NCI-H1436 (cell line): ENCODE measurements at places on chromosomes 2 and 18.

DNA sequence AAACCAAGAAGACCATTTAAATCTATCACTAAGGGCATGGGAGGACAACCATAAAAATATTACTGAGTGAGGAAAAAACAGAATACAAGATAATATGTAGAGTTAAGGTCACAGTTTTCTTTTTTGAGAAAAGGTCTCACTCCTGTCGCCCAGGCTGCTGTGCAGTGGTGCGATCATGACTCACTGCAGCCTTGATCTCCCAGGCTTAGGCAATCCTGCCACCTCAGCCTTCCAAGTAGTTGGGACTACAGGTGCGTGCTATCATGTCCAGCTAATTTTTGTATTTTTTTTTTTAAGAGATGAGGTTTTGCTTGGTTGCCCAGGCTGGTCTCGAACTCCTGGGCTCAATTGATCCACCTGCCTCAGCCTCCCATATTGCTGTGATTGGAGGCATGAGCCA is 24.0 kb downstream of the POLR1A start:
- no peak for DNase-seq

DNA sequence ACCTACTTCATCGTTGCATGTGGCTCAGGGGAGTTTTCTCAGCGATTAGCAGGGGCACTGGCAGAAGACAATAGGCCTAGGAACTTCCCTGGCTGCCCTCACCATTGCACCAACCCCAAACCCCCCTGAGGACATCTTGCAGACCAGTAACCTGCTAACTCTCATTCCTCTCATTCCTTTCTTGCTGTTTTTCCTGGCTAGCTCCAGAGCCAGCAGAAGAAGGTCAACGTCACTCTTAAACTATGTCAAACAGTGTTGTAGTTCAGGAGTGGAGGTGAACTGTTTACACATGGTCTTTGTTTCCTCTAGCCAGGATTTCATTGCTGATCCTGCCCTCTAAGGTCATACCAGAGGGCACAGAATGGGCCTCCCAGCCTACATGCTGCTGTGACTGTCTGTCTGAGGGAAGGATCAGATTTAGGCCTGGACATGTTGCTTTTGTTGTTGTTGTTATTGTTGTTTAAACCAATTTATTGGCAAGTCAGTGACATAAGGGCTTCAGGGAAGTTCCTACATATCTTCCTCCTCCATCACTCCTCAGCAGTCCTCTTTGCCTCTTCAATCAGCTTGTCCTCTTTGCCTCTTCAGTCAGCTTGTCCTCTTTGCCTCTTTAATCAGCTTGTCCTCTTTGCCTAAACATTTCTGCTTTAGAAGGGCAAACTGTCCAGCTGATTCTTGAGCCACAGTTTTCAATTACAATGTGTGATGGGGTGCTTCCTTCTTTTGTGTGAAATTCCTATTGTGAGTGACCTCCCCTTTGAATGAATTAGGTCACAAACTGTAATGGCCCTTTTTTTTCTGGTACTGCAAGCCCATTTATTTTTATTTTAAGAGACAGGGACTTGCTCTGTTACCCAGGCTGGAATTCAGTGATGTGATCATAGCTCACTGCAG is 471.9 kb upstream of the TNP1 start:
- DNase-seq = no peak

DNA sequence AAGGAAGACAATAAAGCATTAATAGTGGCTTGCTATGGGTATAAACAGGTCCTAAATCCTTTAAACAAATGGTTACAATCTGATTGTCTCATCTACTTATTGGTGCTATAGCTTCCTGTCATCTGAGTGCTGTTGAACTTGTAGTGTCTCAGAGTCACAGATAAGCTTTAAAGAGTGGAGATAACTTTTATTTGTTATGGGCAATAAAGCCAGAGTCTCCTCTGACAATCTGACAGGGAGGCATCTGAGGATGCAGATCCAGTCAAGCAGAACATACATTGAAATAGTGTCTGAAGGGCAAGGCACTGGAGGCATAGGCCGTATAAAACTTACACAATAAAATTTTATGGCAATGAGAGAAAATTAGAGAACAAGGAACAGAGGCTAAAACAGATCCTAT is 1132.4 kb upstream of the CDH2 start:
- DNase-seq = no peak

DNA sequence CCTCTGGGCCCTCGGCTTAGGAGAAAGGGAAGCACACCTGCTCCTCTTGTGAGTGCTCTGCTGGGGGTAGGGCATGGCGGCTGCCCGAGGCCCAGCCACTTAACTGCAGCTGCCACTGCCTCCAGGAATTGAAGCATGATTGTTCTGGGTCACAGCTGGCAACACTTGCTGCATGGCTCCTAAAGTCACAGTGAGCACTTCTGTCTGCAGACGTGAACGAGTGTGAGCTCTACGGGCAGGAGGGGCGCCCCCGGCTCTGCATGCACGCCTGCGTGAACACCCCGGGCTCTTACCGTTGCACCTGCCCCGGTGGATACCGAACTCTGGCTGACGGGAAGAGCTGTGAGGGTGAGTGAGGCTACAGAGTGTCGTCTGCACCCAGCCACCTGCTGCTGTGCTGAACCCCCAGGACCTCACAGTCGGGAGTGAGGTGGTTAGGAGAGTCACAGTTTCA is 44.4 kb downstream of the FBLN7 start:
- peak; percentile 83 for DNase-seq

- no peak for DNase-seq
Observed at GRCh38 chr2:74414881-74415761, 6.3 kb downstream of the C2orf81 start.

- peak; percentile 66 for DNase-seq
Observed at GRCh38 chr2:207315131-207315530, 149.4 kb upstream of the KLF7 start.

- DNase-seq = peak; percentile 38
Observed at GRCh38 chr2:25333981-25334380, 7.7 kb downstream of the DNMT3A start.

DNA sequence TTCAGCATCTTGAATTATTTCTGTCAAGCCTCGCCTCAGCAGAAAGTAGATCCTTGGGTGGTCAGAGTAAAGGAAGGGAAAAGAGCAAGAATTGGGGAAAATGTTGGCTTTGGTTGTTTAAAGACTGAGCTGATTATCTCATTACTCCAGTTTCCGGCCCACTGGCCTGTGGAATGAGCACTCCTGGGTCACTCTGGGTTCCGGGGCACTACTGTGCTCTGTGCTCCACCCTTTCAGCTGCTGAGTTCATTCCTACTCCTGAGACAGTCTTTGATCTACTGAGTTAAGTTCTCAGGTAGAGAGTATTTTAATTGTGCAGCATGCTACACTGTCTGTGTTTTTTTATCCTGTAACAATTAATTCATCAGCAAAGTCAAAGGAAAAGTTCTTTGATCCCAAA is 427.7 kb downstream of the CDH2 start:
- DNase-seq = no peak

DNA sequence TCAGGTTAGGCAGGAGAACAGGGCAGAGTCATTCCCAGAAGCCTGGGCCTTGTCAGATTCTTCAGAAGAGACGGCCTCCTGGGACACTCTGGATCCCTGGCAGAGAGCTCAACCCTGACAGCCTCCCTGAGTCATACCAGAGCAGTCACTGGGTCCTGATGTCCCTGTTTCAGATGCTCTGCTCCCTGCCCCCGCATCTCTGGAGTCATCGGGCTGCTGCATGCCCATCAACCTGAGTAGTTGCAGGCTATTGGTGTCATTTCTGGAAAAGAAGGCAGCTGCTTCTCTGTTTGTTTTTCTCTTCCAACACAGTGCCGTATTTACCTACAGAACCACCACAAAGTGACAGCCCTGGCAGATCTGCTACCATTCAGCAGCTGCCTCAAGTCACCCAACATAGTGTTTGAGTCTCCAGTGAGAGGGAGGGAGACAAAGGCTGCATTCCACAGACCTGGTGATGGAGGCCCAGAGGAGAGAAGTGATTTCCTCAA is 145.1 kb downstream of the B3GNT2 start:
- peak; percentile 18 for DNase-seq

DNA sequence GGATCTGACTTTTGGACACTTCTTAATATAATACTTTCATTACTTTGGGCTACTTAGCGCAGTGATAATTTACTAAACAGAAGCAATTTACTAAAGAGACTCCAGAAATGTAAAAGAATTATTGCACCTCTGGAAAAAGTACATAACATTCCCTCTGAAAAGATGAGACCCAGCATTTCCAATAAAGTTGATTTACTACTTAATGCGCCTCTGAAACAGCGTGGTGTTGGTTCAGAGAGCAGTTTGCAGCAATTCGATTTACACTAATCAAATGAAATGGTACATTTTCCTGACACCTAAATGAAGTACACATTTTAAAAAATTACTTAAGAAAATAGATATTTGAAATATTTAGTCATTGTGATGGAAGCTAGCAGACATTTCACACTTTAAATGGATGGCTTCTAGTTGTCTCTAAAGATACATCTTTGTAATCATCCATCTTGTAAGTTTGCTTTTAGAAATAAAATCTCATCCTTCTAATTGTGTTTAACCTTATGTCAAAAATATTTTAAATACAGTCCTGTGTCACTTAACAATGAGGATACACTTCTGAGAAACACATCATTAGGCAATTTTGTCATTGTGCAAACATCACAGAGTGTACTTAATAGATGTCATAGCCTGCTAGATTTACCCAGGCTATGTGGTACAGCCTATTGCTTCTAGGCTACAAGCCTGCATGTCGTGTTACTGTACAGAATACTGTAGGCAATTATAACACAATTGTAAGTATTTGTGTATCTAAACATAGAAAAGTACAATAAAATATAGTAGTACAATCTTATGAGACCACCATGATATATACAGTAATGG is 284.6 kb upstream of the UBE2E3 start:
- peak; percentile 33 for DNase-seq

GRCh38 chr18:74488864-74489263 is 7.3 kb upstream of the CNDP2 start:
- no peak for DNase-seq

DNA sequence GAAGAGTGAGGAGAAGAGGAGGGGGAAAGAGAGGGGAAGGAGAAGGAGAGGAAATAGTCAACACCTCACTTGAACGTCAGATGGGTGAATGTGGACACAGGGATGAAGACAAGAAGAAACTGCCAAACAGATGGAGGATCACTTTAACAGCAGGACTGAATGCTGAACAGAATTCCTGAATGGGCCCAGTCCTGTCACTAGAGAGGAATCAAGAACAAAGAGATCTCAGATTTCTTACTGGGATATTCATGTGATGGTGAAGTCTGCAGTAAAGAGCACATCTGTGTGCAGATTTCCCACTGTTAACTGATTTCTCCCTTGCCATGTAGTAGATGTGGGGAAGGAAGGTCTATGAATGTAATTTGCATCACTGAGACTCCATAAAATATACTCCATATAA is 135.4 kb downstream of the L3MBTL4 start:
- DNase-seq = no peak

DNA sequence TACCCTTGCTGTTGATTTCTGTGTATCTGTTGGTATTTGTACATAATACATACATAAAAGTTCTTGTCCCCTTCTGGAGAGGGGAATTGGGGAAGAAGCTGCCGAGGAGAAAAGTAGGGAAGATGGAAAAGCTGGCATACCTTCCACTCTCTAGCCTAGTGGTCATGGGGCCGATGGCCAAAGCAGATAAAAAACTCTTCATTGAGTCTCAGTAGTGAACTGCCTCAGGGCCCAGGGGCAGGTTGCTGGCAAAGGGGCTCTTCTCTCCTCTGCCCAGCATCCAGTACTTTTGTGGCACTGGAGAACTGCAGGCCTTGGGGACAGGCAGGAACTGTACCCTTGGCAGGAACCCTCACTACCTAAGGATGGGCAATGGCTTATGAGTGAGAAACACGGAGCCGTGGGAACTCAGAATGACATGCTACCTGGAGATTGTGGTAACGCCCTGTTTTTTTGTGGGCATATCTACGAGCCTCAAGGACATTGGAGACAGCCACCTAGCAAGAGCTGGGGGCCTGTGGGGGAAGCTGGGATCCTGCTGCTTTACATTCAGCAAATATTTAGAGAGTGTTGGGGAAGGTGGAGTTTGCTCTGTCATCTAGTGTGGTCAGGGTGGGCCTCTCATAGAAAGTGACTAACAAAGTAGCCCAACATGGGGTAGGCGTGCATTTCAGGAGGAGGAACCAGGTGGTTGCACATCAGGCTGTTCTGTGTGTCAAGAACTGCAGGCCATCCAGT is 22.6 kb upstream of the ITGB6 start:
- no peak for DNase-seq

DNA sequence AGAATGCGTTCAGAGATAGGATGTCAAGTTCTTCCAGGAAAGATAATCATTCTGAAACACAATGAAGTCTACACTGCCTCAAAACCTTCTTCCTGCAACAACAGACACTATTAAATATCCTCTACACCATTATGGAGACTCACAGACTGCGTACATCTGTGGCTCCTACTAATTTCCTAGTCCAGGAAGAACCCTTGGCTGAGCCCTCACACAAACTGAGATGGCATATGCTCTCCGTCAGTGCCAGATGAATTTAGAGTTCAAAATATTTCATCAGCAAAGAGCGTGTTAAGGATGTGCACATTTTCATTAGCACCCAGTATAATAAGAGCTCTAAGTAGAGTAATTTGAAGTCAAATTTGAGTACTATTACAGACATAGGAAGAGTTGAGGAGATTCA is 117.2 kb downstream of the TCF4 start:
- no peak for DNase-seq

DNA sequence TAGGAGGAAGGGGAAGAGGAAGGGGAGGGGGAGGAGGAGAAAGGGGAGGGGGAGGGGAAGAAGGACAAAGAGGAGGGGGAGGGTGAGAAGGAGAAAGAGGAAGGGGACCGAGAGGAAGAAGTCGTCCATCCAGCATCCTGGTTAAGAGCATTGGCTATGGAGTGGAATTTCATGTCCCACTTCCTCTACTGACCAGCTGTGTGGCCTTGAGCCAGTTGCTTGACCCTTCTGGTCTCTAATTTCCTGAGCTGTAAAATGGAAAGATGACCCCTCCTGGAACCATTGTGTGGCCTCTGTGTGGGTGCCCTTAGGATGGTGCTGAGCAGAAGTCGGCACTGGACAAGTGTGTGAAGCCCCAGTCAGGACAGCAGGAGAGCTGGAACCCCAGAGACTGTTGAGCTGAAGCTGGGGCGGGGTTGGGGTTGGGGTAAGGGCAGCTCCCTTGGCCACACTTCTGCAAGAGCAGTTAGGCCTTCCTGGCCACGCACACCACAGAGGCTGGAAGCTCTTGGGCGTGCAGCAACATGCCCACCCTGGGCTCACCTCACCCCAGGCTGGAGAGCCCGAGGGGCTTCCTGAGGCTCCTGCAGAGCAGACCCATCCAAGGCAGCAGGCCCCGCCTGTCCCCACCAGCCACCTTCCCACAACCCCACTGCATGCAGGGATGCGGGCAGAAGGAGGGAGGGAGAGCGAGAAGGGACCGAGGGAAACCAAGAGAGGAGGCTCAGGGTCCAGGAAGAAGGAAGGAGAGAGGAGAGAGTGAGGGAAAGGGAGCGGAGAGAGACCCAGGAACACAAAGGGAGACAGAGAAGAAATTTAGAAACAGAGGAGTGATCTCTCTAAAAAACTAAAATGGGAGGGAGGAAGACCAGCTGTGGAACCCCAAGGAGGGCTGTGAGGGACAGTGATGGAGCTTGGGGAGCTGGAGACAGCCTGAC is 16.2 kb downstream of the ADRA2B start:
- DNase-seq = no peak
